Activated CD4-positive, alpha-beta T cell treated with anti-CD3 and anti-CD28 coated beads for 1 hour (primary cell): ENCODE measurements at places on chromosomes 2 and 18.

- DNase-seq = no peak
Measured at GRCh38 chr2:56132138-56132537, 51.7 kb upstream of the CCDC85A start.

- DNase-seq = no peak
Measured at GRCh38 chr2:70089983-70090525, 2.8 kb downstream of the PCBP1 start.

- no peak for DNase-seq
Measured at GRCh38 chr2:174243812-174244211, 4.5 kb downstream of the OLA1 start.

GRCh38 chr18:75635096-75635495 is 207.6 kb upstream of the SMIM21 start:
- DNase-seq = no peak

- no peak for DNase-seq
Measured at GRCh38 chr2:235049719-235050118, 97.9 kb downstream of the SH3BP4 start.

DNA sequence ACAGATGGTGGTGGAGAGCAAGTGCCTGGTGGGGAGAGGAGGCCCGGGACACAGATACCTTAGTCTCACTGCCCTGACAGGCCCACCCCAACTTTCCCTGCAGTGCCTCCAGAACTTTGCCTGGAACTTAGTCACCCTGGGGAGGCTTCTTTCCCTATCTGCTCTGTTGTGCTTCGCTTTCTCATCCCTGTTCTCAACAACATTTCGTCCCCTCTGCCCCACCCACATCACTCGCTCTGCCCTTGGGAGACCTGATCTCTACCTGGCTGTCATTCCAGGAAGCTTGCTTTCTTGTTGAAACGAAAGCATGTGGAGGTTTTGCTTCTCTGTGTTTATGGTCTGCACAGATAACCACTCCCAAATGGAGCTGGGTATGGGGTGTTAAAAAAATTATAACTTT is 93.8 kb downstream of the PRKCE start:
- no peak for DNase-seq

DNA sequence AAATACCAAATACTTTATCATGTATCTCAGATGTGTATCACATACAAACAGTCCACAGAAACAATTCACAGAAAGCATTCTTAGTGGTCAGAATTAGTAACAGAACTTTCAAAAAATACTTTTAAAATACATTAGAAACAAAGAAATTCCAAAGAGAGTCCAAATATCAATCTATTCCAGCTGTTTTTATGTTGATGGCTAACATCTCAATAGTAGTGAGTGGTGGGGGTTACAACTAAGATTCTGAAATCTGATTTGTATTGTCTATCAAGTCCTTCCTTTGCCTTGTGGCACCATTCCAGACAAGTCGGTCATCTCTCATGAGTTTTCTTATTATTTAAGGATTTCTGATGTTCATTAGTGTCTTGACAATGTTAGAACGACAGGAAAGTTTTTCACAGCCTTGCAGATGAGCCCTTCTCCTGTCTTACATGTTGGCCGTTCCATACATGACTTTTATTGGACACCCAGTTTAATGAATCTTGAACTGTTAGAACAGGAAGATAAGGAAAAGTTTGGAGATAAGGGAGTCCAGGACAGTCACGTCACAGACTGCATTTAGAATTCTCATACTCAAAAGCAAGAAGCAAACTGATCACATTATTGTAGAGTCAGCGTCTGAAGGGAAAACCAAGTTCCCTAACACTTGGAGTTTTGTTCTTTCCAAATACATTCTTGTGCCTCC is 410.3 kb downstream of the PID1 start:
- no peak for DNase-seq

DNA sequence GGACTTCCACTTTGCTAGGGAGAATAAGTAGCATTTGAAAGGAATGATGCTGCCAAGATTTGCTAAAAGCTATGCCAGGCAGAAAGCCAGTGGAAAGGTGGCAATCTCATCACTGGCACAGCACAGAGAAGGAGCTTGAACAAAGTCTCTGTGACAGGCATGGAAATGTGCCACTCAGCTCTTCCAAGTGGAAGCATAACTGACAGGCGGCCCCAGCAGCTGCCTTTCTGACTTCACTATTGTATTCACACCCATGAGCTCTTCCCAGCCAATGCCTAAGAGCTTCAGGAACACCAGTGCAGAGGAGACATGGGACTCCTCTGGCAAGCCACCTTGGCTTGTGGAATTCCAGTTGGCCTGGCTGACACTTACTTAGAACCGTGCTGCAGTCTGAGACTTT is 134.6 kb upstream of the REG3G start:
- DNase-seq = no peak

GRCh38 chr2:6971502-6971901 is 54.3 kb downstream of the RNF144A start:
- DNase-seq = no peak

DNA sequence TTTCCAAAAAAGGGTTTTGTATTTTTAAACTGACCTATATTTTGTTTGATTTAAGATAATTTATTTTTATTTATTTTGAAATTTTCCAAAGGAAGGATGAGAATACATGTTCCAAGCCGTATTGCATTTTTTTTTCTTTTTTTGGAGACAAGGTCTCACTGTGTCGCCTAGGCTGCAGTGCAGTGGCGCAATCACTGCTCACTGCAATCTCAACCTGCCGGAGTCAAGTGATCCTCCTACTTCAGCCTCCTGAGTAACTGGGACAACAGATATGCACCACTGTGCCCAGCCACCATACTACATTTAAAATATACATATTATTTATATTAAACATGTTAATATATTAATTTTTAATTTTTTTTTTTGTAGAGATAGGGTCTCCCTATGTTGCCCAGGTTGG is 15.0 kb downstream of the GEN1 start:
- no peak for DNase-seq

DNA sequence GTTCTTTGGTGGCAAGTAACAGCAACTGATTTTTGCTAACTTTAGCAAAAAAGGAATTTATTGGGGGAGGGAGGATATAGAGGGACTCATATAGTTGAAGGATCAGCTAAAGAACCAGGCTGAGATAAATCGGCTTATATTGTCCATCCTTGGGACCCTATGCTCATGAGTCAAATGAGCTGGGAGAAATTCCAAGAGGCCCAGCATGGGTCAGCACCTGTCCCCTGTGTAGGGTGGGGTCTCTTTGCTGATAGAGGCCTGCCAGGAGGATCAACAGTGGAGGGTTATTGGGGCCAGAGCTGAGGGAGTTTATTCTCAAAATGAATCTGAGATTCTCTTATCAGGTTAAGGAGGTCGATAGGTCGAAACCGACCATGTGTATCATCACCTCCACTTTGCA is 97.2 kb downstream of the VAPA start:
- no peak for DNase-seq

DNA sequence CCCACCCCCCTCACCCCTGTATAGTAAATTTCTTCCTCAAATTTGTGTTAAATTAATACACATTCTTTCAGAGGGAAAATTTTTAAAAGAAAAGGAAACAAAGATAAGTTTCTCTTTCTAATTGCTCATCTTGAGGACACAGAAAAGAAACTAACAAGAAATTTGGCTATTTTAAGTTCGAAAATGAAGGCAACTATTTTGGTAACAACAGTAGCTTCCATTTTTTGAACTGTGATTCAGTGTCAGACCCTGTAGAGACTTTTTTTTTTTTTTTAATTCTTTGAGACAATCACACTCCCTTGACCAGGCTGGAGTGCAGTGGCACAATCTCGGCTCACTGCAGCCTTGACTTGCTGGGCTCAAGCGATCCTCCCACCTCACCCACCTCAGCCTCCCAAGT is 194.9 kb downstream of the SS18 start:
- no peak for DNase-seq

- DNase-seq = no peak
Measured at GRCh38 chr2:8026381-8026780, 655.5 kb upstream of the ID2 start.

GRCh38 chr2:157523270-157524247 is 79.7 kb upstream of the CYTIP start:
- DNase-seq = no peak

GRCh38 chr18:55235094-55235461 is 275.8 kb upstream of the CCDC68 start:
- no peak for DNase-seq

- DNase-seq = no peak
Measured at GRCh38 chr2:70852824-70853223, 17.2 kb upstream of the CD207 start.

GRCh38 chr2:80706541-80706940 is 402.0 kb upstream of the LRRTM1 start:
- DNase-seq = no peak

DNA sequence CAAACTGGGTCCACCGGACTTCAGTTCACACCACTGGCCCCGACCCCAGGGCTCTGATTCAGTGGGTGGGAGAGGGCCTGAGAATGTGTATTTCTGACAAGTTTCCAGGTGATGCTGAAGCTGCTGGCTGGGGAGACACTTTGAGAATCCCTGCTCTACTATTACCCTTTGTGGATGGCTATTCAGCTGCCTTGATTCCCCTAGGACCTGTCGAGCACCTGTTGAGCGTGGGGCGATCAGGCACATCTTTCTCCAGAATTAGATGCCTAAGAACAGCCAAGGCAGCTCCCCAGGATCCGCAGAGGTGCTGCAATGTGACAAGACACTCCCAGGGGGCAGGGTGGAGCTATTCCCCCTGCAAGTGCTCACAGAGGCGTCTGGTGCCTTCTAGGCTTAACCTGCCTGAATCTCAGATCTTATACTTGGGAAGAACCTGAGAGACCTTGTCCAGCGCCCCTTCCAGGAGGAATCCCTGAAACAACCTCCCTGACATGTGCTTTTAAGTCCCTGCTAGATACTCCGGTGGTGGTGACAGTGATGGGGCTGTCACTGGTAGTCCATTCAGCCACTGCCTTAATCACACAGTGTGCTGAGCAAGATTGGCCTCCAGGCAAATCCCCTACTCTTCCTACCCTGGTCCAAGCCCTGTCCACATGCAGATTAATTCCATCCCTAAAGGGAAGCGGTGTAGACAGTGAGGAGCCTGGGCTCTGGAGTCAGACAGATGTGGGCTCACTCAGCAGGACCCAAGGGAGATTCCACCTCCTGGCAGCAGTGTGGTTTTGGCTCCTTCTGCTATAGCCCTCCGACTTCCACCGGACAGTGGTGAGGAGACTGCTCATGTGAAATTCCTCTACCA is 43.4 kb upstream of the OTOF start:
- no peak for DNase-seq

GRCh38 chr2:38156436-38156835 is 80.5 kb upstream of the CYP1B1 start:
- no peak for DNase-seq

DNA sequence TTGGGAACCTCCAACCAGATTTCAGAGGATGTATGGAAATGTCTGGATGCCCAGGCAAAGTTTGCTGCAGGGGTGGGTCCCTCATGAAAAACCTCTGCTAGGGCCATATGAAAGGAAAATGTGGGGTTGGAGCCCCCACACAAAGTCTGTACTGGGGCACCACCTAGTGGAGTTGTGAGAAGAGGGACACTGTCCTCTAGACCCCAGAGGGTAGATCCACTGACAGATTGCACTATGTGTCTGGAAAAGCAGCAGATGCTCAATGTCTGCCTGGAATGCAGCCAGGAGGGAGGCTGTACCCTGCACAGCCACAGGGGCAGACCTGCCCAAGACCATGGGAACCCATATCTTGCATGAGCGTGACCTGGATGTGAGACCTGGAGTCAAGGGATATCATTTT is 573.7 kb upstream of the NXPH2 start:
- no peak for DNase-seq

DNA sequence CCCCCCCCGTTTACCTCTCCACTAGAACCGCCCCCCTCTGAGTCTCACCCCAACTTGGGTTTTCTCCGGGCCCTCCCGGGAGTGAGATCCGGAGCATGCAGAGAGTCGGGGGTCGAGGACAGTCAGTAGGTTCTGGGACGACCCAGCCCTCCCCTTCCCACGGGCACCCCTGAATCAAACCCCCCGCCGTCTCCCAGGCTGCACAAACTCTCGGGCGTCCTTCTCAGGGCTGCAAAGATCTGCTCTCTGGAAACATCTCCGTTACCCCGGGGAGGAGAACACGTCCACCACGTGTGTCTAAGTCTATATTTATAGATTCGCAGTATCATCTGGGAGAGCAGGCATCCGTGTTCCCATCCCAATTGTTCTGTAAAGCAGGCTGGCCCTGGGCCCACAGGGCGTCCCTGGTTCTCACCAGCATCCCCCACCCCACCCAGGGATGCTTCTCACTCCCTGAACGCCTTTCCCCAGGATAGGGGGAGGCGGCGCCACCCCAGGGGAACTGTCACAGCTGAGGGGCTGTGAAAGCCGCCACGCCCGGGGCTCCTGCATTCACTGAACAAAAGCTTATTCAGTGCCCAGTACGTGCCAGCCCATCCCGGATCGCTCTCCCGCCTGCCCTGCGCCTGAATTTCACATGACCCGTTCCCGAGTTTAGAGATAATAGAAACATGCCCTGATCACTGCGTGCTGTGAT is 765 bp upstream of the DIPK1C start:
- no peak for DNase-seq

DNA sequence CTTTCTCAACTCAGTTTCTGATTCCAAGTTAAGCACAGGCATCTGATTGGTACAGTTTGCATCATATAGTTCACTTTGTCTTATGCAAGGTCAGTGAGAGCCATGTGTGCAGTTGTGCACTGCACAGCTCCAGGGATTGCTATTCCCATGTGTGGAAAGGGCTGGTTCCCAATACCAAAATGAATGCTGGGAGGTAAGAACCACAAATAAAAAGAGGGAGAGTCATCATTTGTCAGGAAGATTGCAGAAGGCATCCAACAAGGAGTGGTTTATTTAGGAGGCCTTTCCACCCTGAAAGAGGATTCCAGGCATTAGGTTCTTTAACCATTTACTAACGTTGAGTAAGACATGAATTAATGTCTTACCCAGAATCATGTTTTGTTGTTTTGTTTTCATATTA is 141.2 kb upstream of the ST6GAL2 start:
- DNase-seq = no peak

GRCh38 chr2:101524806-101525430 is 50.0 kb upstream of the RFX8 start:
- DNase-seq = no peak

DNA sequence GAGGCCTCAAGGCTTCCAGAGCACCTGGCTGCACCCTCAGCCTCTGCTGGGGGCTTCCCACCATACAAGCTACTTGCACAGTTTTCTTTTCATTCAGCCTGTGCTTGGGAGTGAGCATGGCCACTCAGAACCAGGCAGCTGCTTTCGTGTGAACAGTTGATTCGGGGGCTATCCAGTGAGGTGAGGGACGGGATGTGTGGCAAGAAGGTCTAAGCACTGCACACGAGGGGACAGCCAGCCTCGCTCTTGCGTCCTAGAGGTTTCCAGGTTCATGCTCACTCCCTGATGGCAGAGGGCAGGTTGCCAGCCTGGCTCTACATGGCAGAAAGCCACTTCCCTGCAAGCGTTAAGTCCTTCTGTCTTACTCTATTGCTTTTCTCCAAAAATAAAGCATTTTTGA is 146.2 kb downstream of the MBP start:
- no peak for DNase-seq

DNA sequence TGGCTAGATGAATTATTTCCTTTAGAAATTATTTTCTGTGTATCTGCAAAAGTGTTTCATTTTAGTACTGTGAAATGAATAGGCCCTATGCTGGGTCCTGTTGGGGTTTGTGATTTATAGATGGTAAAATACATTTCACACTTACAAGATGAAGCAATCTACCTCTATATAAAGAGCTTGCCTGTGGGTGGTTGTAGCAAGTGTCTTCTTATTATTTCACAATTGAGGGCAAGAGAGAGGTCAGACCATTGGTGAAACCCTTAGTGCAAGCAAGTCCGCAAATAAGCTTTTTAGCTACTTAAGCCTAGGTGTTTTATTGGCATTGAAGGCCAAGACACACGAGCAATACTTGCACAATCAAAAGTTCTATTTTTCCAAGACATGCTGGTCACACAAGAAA is 153.1 kb downstream of the FMNL2 start:
- no peak for DNase-seq

- no peak for DNase-seq
Measured at GRCh38 chr2:96402591-96402990, 67.0 kb downstream of the NCAPH start.
